ENCODE measurements at places on chromosomes 7 and 10.

DNA sequence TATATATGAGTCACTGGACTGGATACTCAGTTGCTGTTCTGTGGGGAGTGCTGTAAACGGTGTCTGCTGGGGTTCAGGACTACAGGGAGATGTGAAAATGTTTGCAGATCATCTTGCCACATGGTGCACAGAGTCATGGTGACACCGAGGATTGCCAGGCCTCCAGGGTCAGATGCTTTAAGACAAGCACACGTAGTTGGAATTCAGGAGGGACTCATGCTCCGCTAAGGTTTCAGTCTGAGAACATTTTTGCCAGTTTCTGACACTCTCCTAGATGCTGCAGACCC is 211.3 kb downstream of the CXCL12 start:
- DNase-seq = no peak

- no peak for DNase-seq
These were observed 32.6 kb downstream of the GRID1 start for GRCh38 chr10:86333826-86334487.

GRCh38 chr7:155073922-155074321 is 3.8 kb downstream of the HTR5A start:
- no peak for DNase-seq

- no peak for DNase-seq
These were observed 24.2 kb upstream of the FAM20C start for GRCh38 chr7:167976-168791.

GRCh38 chr10:84205049-84205852 is 10.9 kb downstream of the CDHR1 start:
- DNase-seq = peak; percentile 52
